ENCODE measurements at places on chromosomes 2 and 18.

DNA sequence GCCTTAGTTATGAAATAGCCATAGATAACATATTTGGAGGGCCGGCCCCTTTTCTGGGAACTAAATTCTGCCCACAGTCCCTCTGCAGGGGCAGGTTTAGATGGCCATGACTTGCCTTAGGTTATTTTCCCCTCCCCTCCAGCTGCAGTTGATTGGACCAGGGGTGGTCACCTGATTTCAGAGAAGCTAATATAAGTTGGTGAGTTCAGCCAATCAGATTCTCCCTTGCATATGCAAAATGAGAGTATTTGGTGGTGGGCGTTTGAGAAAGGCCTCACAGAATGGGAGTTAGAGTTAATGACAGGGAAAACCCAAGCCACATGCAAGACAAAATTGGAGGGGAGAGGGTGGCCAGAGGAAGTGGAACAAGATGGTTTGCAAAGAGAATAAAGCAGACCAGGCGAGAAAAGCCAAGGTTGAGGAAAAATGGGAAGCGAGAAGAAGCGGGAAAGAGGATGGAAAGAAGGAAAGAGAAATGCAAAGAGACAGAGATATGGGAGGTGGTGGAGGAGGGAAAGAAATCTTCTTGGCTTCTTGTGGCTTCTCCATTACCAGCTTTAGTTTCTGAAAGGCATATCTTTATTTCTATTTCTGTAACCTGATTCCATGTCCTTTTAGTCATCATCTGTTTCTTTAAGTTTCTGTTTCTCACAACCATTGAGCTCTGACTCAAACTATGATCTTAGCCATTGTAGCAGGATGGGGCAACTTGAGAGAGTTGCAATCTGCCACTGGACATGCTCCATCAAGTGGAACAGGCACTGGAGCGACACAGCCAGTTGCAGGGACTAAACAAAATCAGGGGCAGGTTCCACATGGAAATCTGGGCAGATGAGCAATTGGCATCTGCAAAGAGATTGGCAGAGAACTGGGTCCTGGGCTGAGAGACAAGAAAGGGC is 108.1 kb upstream of the SIX3 start:
- DNase-seq, result no peak

- DNase-seq, result no peak
Observed at GRCh38 chr2:85787981-85788340, 34.2 kb downstream of the ATOH8 start.

- DNase-seq, result no peak
Observed at GRCh38 chr2:96906729-96907114, 36.8 kb upstream of the SEMA4C start.

DNA sequence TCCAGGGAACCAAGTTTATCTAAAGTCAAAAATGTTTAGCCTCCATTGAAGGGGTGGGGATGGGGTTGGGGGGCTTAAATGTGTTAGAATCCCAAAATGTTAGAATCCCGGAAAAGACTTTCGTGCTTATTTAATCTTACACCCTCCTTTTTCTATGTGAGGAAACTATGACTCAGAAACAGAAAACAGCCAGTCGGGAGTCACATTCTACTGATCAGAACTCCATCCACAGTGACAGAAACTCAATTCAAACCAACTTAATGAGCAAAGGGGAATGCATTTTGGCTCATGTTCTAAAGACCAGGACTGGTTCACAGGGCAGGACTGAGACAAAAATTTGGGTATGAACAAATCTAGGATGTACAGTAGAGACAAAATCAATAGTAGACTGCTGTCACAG is 31.9 kb upstream of the AFTPH start:
- no peak for DNase-seq

- no peak for DNase-seq
Observed at GRCh38 chr2:148666555-148666954, 22.0 kb downstream of the EPC2 start.

DNA sequence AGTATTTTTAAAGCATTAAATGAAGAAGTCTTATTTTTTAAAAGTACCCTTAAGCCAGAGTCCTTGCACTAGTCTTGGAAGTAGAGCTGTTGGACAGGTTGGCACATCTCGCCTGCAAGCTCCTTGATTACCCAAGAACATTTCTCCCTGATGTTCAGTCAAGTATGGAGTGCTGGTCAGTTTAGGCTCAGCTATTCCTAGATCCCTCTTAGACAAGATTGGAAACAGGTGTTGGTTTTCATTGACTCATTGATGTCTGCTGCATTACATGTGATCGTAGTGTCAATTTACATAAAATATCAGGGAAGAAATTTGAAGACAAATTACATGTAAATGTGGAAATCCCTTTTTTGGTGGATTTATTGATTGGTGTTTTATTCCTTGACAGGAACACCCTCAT is 170.4 kb downstream of the ZNF407 start:
- no peak for DNase-seq

DNA sequence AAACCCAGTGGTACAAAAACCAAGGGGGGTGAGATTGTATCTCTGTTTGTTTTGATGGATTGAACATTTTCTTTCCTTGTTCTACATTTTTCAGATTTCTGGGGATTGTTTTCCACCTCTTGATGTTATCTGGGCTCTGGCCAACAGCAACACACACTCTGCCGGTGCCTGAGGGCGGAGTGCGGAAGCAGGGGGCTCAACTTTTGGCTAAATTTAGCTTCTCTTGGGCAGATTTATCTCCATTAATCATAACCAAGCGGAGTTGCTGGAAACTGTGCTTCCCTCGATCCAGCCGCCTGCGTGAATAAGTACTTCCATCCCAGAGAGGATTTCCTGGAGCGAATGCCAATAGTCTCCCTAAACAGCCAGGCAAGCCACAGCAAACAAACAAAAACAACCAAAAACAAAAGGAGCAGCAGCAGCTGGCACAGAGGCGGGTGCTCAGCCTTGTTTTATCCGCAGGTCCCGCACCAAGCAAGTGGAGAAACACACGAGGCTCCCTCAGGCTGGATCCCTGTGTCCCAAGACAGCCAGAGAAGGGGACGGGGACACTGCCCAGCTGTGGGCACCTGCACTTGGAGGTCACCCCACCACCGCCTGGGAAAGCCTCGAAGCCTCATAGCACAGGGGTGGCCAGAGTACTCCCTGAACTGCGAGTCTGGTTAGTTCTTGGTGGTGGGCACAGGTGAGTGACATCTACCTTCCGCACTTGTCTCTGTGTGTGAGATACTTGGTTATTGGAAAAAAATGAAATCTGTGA is 143.4 kb downstream of the NDUFA10 start:
- no peak for DNase-seq
